ENCODE measurements at places on chromosomes 12 and 14. TPM values are rescaled to one million over a fixed set of nuclear protein-coding genes. Genes with fewer than 3 reads are reported as not detected.

GRCh38 chr12:89234324-89235114 is 117.8 kb downstream of the DUSP6 start:
- no peaks in the 10 kb centered on the region for H3K36me3 ChIP-seq
- H3K27me3 ChIP-seq = no peaks in the 10 kb centered on the region
- no peak overlapping the region for H3K27ac ChIP-seq
- no peaks in the 10 kb centered on the region for H3K4me1 ChIP-seq

DNA sequence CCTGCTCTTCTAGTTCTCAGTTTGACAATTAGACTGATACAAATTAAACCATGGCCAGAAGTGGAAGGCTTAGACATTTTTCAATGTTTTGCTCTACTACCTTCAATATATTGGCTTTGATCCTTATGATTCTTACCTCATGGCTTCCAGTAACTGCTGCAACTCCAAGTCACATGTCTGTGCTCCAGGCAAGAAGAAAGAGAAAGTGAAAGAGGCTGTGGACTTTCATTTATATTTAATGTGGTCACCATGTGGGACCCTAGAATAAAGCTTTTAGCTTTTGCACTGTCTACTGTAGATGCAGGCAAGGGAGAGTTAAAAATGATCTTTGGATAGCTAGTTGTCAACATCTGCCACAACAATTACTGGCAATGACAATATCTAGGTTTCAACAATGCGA is 214.3 kb upstream of the PDE3A start:
- no peaks in the 10 kb centered on the region for H3K4me1 ChIP-seq
- no peaks in the 10 kb centered on the region for H3K27me3 ChIP-seq
- no peaks in the 10 kb centered on the region for H3K36me3 ChIP-seq
- DNase-seq = no peak
- H3K4me3 ChIP-seq = no peak overlapping the region
- H3K27ac ChIP-seq = no peak overlapping the region

DNA sequence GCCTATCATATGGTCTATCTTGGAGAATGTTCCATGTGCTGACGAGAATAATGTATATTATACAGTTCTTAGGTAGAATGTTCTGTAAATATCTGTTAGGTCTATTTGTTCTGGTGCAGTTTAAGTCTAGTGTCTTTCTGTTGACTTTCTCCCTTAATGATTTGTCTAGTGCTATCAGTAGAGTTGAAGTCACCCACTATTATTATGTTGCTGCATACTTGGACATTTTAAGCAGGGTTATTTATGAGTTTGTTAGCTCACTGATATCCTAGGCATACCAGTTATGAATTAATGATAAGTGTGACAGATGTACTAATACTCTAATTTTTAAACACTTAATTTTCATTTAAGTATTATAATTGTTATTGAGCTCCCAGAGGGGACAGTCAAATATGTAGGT is 292.5 kb downstream of the AKAP6 start:
- no peaks in the 10 kb centered on the region for H3K4me1 ChIP-seq
- DNase-seq = no peak
- no peak overlapping the region for H3K4me3 ChIP-seq
- no peaks in the 10 kb centered on the region for H3K36me3 ChIP-seq
- no peaks in the 10 kb centered on the region for H3K27me3 ChIP-seq

DNA sequence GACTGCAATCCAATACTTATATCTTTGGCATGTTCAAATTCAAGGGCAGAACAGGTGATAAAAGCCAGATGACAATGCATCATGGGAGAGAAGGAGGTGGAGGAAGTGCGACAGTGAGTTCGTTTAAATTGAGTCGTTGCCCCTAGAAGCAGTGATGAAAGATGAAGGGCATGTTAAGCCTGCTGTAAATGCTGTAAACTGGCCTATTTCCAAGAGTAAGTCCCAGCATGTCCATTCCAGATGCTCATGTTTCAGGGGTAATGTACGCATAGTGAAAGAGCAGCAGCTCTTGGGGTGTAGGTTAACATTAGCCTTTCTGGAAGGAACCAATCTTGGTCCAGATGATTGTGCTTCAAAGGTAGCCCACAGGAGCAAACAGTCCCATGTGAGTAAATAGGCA is 97.1 kb downstream of the C2CD5 start:
- no peak overlapping the region for H3K4me3 ChIP-seq
- no peak overlapping the region for H3K27ac ChIP-seq
- H3K36me3 ChIP-seq = no peaks in the 10 kb centered on the region
- no peaks in the 10 kb centered on the region for H3K4me1 ChIP-seq
- no peaks in the 10 kb centered on the region for H3K27me3 ChIP-seq

- DNase-seq = no peak
- H3K4me1 ChIP-seq = no peaks in the 10 kb centered on the region
Measured at GRCh38 chr12:108612788-108613282, 15.0 kb upstream of the TMEM119 start.

- no peak for DNase-seq
- H3K4me3 ChIP-seq = no peak overlapping the region
- no peak overlapping the region for H3K27ac ChIP-seq
- H3K27me3 ChIP-seq = no peaks in the 10 kb centered on the region
Measured at GRCh38 chr12:49039421-49040363, 20.9 kb downstream of the KMT2D start.

GRCh38 chr12:88623777-88624548 is 43.7 kb upstream of the KITLG start:
- no peaks in the 10 kb centered on the region for H3K27me3 ChIP-seq
- no peak overlapping the region for H3K4me3 ChIP-seq
- no peak for DNase-seq
- no peak overlapping the region for H3K27ac ChIP-seq

Gene KTN1
- 137 TPM for total RNA-seq

Gene LMNTD1
- not detected for total RNA-seq

Gene IFT81
- 36.1 TPM for total RNA-seq

DNA sequence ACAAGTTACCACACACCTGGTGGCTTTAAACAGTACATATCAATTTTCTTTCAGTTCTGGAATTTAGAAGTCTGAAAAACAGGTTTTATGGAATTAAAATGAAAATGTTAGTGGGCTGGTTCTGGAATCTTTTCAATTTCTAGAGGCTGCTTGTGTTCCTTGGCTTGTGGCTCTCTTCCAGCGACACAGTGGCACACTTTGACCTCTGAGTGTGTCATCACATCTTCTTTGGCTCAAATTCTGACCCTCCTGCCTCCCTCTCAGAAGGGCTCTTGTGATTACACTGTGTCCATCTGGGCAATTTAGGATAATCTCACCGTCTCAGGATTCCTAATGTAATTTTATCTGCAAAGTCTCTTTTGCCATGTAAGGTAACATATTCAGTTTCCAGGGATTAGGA is 170.0 kb downstream of the PLCZ1 start:
- no peak overlapping the region for H3K4me3 ChIP-seq
- H3K27ac ChIP-seq = no peak overlapping the region
- H3K4me1 ChIP-seq = no peaks in the 10 kb centered on the region
- no peak for DNase-seq

Gene LRCOL1
- not detected for total RNA-seq

DNA sequence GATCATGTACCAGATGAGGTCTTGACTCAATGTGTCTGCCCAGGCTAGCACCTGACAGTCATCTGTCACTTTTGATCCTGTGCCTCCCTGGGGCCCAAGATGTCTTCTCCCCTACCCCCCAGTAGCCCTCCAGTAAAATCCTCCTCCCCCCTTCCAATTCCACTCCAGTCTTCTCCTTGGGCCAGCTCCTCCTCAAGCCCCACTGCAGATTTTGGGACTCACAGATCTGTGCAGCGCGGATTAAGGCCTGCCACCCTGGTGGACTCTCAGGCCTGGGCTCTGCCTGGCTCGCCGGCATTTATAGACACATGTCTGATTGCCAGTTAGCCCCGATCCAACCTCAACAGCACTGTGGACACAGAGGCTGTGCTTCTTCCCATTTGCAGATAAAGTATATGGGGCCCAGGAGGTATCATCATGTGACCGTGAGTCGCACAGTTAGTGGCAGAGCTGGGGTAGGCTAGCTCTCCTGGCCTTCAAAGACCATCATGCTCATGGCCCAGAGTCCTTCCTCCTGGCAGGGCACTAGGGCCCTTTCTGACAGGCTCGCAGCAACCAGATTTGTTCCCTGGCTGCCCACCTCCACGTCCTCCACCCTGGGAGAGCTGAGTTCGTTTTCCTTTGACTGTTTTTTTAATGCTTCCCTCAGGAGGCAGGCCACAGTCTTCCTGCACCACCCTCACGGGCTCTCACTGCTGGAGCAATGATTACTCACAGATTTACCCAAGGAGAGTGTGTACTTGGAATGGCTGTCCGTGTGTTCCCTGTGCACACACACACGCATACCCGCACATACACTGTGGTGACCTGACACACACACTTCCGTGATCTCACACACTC is 98.3 kb upstream of the DIO3 start:
- no peak for DNase-seq
- H3K27ac ChIP-seq = no peak overlapping the region
- no peaks in the 10 kb centered on the region for H3K27me3 ChIP-seq
- no peaks in the 10 kb centered on the region for H3K36me3 ChIP-seq

GRCh38 chr12:47066278-47067025 is 13.0 kb upstream of the PCED1B start:
- DNase-seq = no peak
- no peaks in the 10 kb centered on the region for H3K27me3 ChIP-seq
- H3K36me3 ChIP-seq = no peaks in the 10 kb centered on the region
- H3K4me3 ChIP-seq = no peak overlapping the region
- no peaks in the 10 kb centered on the region for H3K4me1 ChIP-seq
- H3K27ac ChIP-seq = no peak overlapping the region

DNA sequence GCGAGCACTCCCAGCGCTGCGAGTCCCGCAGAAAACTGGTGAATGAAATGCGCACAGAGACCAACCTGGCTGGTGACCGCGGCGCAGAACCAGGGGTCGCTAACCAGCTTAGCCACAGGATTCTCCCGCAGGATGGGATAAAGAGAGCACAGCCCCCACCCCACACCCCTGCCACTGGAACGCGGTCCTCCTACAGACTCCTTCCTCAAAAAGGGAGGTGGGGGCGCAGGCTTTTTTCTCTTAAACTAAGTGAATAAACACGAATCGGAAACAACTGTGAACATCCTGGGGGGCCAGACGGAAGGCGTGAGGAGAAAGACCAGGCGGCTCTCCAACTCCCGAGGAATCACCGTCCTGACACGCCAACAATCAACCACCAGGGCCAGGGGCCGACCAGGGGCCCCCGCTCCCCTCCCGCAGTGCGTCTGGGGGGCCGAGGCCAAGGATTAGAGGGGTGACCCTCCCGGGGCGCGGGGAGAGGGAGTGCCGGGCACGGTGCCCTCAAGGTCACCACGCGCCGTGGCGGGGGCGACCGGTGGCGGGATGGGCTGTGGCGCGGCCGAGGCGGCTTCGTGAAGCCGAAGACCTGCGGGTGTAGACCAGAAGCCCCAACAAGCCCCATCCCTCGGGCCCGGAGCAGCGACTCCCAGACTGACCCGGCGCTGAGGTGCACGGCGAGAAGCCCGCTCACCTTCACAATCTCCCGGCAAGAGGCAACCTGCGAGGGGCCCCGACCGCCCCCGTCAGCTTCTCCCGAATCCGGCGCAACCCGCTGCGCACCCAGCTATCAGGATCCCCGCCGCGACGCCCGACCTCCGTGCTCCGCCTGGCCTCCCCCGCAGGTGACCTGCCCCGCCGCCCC is 704 bp downstream of the ATP2B1 start:
- peak overlapping the region; percentile 94 for H3K4me3 ChIP-seq
- DNase-seq = peak; percentile 24
- no peaks in the 10 kb centered on the region for H3K27me3 ChIP-seq
- H3K4me1 ChIP-seq = peaks cover 36% of the 10 kb centered on the region

Gene HAL
- total RNA-seq = 1.5 TPM
